NCI-H510A (cell line): ENCODE measurements at places on chromosomes 12 and 14.

- no peak for DNase-seq
Observed at GRCh38 chr14:67487937-67488893, at the start of gene TMEM229B. TSS of gene TMEM229B (minus strand) at chr14:67488721. CDS start at chr14:67473923, 14,798 bp downstream.

DNA sequence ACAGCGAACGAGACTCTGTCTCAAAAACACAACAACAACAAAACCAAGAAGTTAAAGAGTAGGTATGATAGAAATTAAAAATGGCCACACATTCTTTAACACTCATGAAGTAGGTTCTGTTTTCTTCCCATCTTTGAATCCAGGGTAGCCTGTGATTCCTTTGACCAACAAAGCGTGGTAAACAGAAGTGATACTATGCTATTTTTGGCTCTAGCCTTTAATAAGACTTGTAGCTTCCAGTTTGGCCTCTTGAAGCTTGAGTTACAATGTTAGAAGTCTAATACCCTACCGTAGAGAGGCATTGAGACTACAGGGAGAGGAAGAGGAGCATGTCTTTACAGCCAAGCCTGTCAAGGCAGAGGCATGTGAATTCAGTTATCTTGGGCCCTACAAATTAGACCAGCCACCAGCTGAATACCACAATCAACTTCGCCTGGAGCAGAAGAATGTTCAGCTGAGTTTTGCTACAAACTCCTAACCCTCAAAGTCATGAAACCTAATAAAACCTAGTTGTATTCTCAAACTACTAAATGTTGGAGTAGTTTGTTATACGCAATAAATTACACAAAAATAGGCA lies 4.9 kb upstream of the NEMF start:
- no peak for DNase-seq

GRCh38 chr14:70714055-70714550 lies 72.4 kb downstream of the TTC9 start:
- no peak for DNase-seq

DNA sequence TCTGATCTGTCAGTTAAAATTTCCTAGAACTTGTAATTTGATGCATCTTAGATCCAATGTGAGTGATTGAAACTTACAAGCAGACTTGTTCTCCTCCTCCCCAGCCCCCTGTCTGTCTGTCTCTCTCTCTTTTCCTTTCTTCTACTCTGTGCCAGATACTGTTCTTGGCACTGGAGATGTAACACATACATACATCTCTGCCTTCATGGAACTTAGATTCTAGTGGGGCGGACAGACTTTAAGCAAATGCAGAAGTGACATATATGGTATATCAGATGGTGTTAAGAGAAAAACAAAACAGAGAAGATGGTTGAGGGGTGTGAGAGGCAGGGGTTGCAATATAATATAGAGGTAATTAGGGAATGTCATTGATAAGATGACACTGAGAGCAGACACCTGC lies 6.6 kb downstream of the CHST11 start:
- DNase-seq, result no peak

DNA sequence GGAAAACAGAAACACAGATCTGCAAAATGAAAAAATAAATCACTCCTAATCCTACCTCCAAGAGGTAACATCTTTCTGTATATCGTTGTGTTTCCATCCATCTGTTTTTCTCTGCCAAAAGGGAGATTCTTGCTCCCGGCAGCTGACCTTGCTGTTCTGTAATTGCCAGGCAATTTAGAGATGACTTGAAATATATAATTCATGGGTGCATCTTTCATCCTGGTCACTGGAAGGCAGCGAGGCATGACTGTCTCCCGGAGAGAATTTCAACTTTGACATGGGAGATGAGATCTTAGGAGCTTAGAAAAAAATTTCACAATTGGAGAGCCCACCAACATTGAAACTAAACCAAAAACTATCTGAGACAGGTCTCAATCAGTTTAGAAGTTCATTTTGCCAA lies 53.0 kb downstream of the WSCD2 start:
- DNase-seq, result no peak
